ENCODE measurements at places on chromosomes 5 and 9.

- no peak for DNase-seq
Measured at GRCh38 chr5:55580042-55580441, 45.3 kb upstream of the PLPP1 start.

- DNase-seq: no peak
Measured at GRCh38 chr9:124295159-124295794, 37.5 kb downstream of the NEK6 start.

DNA sequence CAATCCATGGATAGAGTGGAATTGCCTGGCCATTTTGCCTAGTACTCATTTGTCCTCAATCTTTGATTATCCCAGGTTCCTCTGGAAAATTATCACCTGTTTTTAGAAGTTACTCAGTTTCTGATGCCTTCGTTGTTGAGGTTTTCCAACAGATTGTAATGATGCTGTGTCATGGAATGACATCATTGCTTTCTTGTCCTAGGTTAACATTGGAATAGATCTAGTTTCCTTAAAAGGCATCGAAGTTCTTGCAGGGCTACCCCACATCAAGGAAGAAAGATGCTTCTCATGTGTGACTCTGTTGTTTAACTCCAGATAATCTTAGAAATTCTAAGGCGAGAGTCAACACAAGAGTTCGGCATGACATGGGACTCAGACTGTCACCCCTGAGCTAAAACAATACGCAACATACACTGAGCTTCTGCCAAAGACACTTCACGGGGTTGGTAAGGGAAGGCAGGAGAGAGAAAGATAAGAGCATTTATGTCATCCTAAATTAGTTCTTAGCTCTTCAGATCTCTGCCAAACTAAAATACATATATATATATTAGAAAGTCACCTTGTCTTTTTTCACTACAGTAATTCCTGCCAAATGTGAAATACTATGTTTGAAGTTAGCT lies 293.2 kb upstream of the WWC1 start:
- DNase-seq: no peak

- DNase-seq: no peak
Measured at GRCh38 chr5:64595031-64595855, 89.4 kb downstream of the RGS7BP start.

- no peak for DNase-seq
Measured at GRCh38 chr5:7852988-7853387, 2.1 kb upstream of the CFAP90 start.

- DNase-seq: no peak
Measured at GRCh38 chr5:31197183-31197582, 3.7 kb downstream of the CDH6 start.

DNA sequence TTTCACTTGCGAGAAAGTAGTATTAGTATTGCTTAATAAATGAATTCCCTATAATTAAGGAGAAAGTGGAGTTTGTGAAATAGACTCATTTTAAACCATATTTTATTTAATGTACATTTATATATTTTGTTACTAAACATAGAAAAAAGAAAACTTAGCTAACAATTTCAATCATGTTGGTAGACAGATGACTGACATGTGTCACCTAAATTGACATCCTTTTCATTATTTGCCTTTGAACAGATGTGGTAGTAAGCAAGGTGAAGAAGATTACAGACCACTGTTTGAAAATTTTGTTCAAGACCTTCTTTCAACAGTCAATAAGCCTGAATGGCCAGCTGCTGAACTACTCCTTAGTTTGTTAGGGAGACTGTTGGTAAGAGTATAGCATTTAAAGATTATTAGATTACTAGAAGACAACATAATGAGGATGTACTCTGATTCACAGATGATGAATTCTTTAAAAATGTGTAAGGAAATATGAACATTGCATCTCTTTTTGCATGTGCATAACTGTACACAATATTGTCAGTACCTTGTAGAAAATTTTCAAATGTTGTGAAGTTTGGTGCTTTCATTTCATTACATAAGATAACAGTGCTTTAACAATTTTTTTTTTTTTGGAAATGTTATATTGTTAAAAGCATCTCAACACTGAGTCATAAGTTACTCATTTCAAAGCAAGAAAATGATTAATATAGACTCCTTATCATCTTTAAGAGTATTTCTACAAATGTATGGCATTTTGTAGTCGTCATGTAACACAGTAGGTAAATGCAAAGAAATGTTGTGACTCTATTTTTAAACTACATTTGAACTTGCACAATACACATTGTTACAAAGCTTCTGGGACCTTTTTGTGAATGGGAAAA lies 139.5 kb downstream of the NIPBL start:
- DNase-seq: no peak

- DNase-seq: no peak
Measured at GRCh38 chr9:123689701-123690428, 240.1 kb downstream of the DENND1A start.

- no peak for DNase-seq
Measured at GRCh38 chr5:10903786-10904560, 142.9 kb upstream of the DAP start.

DNA sequence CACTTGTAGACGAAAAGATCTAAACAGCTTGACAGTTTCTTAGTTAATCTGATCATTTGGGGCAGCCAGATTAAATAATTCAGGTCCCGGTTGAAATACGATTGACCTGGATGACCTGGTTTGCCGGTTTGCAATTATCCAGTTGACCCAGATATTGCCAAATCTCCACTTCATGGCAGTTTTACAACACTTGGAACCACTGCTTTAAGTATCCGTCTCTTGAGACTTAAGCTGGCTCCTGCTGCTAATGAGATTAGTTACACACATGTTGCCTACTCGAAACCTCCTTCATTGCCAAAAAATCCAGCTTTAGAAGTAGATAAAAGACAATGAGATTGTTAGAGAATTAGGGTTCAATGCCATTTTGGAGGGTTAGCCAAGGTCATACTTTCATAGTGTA lies 136.2 kb upstream of the HAPLN1 start:
- DNase-seq: no peak

DNA sequence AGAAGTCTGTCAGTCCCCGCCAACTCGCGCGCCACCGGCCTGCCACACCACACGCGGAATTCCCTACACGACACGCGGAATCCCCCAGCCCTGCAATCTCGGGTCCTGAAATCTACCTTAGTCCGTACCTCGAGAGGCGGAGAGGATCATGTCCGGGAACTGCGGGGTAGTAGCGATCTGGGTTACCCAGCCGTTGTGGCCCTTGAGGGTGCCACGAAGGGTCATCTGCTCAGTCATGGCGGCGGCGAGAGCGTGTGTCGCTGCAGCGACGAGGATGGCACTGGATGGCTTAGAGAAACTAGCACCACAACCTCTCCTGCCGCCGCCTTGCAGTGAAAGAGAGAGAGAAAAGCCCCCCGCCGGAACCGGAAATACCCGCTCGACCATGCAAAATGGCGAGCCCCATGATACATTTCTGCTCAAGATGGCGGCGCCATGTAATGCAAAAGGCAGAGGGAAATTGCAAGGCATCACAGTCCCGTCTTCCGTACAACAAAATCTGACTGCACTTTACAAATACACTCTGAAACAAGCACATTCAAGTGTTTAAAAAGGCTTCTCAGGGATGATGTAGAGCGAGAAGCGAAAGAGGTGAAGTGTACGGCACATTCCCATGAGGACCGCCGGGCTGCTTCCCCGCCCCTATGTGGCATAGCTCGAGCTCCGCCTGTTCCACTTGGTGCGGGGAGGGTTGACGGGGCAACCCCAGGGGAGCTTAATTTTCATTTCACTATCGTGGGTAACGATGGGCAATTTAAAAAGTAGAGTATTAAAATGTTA lies at the start of gene RACK1:
RACK1 (minus strand) TSS at position 343 of the 780 bp plus-strand sequence; CDS start at position 237, 106 bp downstream.
- peak; percentile 81 for DNase-seq

- DNase-seq: no peak
Measured at GRCh38 chr9:93869863-93870262, 85.3 kb downstream of the BARX1 start.

DNA sequence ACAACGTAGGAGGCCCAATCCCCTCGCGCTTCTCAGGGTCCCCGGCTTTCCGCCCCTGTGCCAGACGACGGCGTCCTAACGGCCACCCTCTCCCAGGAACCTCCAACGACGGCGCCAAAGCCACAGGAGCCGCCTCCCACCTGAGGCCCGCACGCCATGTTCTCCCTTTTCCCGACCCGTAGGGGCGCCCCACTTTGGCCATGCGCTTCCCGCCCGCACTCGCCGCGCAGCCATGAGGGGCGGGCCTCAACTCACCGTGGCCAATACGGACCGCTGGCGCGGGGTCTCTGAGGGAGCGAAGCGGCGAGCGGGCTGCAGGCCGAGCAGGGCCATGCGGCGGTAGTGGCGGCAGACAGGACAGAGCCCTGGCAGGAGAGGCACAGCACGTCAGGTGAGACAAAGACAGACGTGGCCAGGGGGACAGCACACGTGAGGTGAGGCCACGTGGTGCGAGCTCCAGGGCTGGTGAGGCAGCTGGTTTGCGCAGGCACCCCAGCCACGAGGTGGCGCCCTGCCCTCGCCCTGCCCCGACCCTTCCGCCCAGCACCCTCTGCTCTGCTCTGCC lies 1005.5 kb upstream of the PTPRD start:
- DNase-seq: no peak

DNA sequence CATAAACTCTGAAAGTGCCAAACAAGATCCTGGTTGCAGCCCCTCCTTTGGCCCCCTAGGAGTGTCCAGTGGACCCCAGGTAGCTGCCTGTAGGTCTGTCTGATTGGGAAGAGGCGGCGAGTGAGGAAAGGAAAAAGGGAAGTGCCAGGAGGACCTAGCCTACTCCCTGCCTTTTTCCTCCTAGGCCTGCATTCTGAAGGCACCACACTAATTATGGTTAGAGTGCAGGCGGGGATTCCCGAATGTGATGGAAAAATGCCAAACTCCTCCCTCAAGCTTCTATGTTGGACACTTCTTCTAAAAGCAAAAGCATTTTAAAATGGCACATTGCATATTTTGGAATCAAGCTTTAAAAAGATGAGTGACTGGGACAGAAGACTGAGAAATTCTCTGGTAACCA lies 83.2 kb upstream of the SMIM15 start:
- DNase-seq: no peak

DNA sequence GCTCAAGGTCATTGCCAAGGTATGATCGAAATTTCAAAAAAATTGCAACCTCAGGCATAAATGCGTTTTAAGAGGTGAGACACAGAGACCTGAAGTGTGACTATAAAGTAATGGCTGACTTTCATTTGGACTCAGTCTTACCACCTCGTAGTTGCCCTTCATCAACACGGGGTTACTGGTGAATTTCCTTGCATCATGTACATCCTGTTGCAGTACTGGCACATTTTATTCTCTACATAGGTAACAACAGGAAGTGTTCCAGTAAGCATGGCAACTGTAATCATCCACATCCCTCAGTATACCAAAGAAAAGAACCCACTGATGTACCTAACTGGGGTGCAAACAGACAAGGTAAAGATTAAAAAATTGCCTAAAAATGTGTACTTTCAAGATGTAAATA lies 29.3 kb downstream of the MOCS2 start:
- no peak for DNase-seq

- DNase-seq: no peak
Measured at GRCh38 chr5:132477784-132478365, 12.7 kb downstream of the IRF1 start.

- DNase-seq: no peak
Measured at GRCh38 chr9:31236344-31236743, 1148.1 kb upstream of the ACO1 start.

DNA sequence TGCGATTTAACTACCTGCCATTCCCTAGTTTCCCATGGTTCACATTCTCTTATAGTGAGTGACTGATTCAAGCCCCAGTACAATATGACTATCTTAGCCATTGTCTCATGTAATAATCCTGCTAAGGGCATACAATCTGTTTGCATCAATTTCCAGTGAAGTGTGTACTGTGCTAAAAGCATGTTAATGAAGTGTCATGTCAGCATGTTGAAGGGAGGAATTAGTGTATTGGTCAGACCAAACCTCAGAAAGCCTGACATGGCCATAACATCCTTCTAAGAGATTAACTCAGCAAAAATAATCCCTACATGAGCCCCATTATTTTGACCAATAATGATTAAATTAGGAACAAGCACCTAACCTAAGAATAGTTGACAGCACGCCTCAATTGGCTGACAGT lies 442.4 kb downstream of the ENC1 start:
- no peak for DNase-seq

DNA sequence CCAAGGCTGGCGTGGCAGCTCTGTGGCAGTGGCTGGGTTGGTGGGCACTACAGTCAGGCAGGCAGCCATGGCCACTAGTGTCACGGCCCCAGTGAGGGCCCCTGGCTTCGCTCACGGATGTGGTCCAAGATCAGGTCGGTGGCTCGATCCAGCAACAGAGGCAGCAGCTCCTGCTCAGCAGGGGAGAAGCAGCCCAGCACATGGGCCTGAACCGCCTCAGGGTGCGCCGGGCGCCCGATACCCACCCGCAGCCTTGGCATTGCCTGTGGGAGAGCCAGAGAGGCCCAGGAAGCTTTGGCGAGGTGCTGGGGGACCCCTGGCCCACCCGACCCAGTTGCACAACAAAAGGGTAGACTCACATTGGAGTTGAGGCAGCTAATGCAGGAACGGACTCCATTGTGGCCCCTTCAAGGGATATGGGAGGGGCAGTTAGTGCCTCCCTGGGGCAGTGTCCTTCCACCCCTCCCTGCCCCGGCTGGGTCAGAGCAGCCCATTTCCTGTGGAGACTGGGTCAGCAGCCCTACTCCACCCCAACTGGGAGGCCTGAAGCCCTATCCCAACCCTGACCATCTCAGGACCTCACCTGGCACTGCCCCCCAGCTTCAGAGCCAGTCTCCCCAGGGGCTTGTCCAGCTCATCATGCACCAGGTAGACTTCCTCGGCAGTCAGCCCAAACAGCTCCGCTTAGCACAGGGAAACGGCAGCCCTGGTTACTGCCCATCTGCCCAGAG lies 1.3 kb downstream of the PTRH1 start:
- DNase-seq: no peak

DNA sequence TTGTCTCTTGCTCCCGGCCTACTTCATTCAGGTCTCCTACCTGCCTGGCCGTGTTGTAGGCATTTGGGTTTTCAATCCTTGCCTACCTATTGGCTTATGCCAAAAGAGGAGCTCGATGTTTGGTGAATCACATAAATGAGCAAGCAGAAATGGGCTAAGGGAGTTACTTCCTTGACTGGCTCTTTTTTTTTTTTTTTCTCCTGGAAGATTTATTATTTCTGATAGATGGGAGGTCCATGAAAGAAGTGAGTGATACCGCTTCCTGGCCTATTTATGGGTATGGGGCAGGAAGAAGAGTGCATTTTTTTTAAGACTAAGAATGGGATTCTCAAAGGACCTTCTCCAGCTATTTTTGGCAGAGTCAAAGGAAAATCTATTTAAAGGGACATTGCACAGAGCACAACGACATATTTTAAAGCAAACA lies 294.1 kb downstream of the ARHGAP26 start:
- no peak for DNase-seq

- no peak for DNase-seq
Measured at GRCh38 chr9:4923580-4924544, 61.2 kb upstream of the JAK2 start.

DNA sequence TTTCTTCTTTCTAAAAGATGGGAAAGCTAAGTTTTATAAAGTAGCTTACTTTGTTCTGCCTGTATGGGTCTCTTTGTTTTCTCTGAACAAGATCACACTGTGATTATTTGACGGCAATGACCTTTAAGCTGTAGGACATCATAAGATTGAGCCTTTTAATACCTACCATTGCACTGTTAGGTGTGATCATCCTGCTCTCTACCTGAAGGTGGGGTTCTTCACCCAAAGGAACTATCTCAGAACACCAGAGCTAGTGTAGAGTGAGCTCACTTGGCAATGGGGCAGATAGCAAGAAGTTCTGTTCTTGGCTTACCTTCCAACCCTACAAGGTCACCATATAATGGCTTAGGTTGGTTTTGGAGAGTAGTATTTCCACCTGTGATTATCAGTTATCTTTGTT lies 200.2 kb downstream of the SPATA31D1 start:
- DNase-seq: no peak

GRCh38 chr9:16039218-16039987 lies 486.6 kb downstream of the CCDC171 start:
- DNase-seq: no peak
